ENCODE measurements at places on chromosomes 5 and 9. TPM values are rescaled to one million over a fixed set of nuclear protein-coding genes. Genes with fewer than 3 reads are reported as not detected.

The SYK gene
- total RNA-seq = 7.4 TPM

DNA sequence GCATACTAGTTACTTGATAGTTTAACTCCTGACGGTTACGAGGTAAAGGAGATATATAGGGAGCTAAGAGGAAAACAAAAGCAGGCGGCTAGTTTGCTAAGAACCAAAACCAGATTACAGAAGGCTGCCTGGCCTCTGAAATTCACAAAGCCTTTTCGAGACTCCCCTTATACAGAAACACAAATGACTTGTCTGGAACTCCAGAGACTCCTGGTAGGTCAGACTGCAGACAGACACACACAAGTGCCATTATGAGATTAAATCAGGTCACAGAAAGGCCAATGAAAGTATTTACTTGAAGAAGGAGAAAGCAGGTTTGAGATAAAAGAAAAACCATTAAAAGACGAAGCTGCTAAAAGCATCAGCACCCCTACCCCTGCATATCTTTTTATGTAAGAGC lies 142.5 kb upstream of the LRRTM2 start:
- H3K27ac ChIP-seq = no peak overlapping the region
- no peaks in the 10 kb centered on the region for H3K27me3 ChIP-seq
- no peak overlapping the region for H3K4me3 ChIP-seq
- H3K4me1 ChIP-seq = no peaks in the 10 kb centered on the region
- H3K36me3 ChIP-seq = no peaks in the 10 kb centered on the region

The HSPA5 gene
- total RNA-seq = 124 TPM

DNA sequence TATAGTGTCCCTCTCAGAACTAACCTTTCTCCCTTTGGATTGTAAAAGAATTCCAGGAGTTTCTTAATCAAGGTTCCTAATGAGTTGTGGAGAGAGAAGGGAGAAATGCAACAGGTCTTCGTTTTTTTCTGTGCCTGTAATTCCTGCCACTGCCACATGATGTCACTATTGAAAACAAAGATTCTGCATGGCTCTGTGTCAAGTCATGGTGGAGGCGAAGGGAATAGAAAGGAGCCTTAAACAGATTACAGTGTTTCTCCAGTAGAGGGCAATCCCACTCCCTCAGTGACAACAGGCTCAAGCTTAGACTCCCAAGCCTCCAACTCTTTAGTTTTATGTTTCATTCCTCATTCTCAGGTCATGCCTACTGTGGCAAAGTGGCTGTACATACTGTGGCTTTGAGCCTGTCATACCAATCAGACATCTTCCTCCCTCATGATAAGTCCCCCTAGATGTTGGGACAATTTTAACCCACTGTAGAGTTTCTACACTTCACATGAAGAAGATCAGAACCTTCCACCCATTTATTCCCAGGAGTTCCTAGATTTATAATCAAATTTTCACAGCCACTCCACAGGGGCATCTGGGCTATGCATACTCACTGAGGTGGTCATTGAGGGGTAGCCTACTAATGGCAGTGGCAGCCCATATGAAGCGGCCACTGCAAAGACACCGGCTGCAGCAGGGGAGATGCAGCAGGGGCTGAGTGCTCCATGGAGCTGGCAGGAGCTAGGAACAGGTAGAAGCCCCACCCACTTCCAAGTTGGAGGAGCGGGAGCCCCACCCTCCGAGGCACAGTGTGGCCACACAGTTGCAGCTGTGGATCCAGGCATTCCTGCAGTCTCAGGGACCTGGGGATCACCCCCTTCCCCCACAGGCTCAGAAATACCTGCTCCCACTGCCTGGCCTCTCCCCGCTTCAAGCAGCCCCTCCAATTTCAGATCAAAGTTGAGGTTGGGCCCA lies 97.4 kb upstream of the TRIM32 start:
- H3K27ac ChIP-seq = no peak overlapping the region
- H3K4me3 ChIP-seq = no peak overlapping the region
- no peak for DNase-seq
- no peaks in the 10 kb centered on the region for H3K27me3 ChIP-seq

GRCh38 chr9:137606005-137606621 lies 627 bp downstream of the ARRDC1 start:
- H3K27me3 ChIP-seq = no peaks in the 10 kb centered on the region
- no peaks in the 10 kb centered on the region for H3K36me3 ChIP-seq
- DNase-seq = no peak
- peaks cover 21% of the 10 kb centered on the region for H3K4me1 ChIP-seq

GRCh38 chr9:96071076-96071814 lies 195.8 kb downstream of the ERCC6L2 start:
- H3K27ac ChIP-seq = no peak overlapping the region
- DNase-seq = no peak
- H3K36me3 ChIP-seq = no peaks in the 10 kb centered on the region
- no peaks in the 10 kb centered on the region for H3K4me1 ChIP-seq

GRCh38 chr5:136382071-136382470 lies 16.7 kb upstream of the TRPC7 start:
- DNase-seq = no peak
- H3K4me3 ChIP-seq = no peak overlapping the region
- H3K27ac ChIP-seq = no peak overlapping the region
- no peaks in the 10 kb centered on the region for H3K36me3 ChIP-seq
- H3K27me3 ChIP-seq = no peaks in the 10 kb centered on the region
- no peaks in the 10 kb centered on the region for H3K4me1 ChIP-seq

- H3K4me3 ChIP-seq = no peak overlapping the region
- no peaks in the 10 kb centered on the region for H3K27me3 ChIP-seq
- H3K27ac ChIP-seq = no peak overlapping the region
- no peak for DNase-seq
- no peaks in the 10 kb centered on the region for H3K4me1 ChIP-seq
Observed at GRCh38 chr5:43422143-43422542, 10.0 kb upstream of the CCL28 start.

The LEAP2 gene
- total RNA-seq = 0.88 TPM

GRCh38 chr9:137095664-137096517 lies 9.1 kb downstream of the MAN1B1 start:
- H3K4me1 ChIP-seq = no peaks in the 10 kb centered on the region
- no peak overlapping the region for H3K4me3 ChIP-seq

The NR4A3 gene
- 5.5 TPM for total RNA-seq

Data from uterus (tissue), 4 donors.